ENCODE measurements at places on chromosomes 6 and 20.

GRCh38 chr6:151692216-151692615 lies 115.3 kb upstream of the ESR1 start:
- DNase-seq = no peak

GRCh38 chr20:21577551-21577950 lies 63.7 kb upstream of the NKX2-2 start:
- no peak for DNase-seq

- DNase-seq = peak; percentile 43
Observed at GRCh38 chr20:371755-372542, 8.6 kb upstream of the TRIB3 start.

DNA sequence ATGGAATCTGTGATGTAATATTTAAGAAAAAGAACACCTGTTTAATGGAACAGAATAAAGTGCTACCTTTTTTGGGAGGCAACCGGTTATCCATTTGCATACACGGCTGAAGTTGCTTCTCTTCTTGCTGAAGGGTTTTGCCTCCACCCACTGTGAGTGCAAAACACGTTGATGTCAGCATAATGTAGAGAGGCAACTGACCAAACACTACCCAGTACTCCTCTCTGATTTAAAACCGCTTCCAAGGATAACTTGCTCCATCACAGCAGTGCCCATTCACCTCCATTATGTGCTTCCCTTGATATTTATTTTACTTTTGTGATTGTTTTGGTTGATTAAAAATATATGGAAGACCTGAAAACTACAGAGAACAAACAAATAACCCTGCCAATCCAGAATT lies 1.4 kb downstream of the SLC17A1 start:
- DNase-seq = no peak

- DNase-seq = peak; percentile 45
Observed at GRCh38 chr20:3407040-3407770, at the start of gene DNAAF9. Gene DNAAF9 (minus strand): TSS chr20:3407669. CDS start chr20:3407557, 112 bp downstream.

GRCh38 chr6:89727501-89727900 lies 89.0 kb upstream of the LYRM2 start:
- no peak for DNase-seq

Data from tibial artery (tissue), 4 donors.